Activated gamma-delta T cell treated with anti-CD3 and anti-CD28 coated beads, Interleukin-2, amount 50 U/mL, for 16 hours (primary cell): ENCODE measurements at places on chromosomes 12 and 14.
A peak's percentile ranks its signal among the peaks of the same experiment; 100 is the strongest.

DNA sequence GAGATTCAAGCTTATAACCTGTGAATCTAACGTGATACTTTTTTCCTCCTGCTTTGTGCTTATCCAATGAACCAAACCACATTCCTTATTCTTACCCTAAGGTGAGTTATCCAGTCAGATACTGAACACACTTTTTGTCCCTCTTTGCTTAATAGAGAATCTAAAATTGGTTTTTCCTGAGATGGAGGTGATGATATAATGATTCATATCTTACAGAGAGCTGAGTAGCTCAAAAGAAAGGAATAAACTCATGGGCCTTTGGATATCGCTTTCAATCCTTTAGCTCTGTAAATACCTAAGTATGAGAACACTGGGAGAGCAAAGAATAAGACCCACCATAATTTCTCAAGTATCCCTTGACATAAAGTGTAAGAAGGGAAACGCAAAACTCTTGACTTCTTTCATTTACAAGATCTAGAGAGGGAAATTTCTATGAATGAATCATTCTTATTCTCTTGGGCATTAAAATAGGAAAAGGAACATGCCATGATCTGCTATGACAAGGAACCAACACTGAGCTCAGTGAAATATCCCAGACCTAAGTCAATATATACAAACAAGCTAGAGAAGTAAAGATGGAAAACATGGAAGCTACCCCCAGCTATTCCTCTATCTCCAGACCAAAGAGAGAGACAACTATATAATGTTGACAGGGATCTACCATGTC, 81.8 kb upstream of the STAC3 start:
- no peak for DNase-seq

DNA sequence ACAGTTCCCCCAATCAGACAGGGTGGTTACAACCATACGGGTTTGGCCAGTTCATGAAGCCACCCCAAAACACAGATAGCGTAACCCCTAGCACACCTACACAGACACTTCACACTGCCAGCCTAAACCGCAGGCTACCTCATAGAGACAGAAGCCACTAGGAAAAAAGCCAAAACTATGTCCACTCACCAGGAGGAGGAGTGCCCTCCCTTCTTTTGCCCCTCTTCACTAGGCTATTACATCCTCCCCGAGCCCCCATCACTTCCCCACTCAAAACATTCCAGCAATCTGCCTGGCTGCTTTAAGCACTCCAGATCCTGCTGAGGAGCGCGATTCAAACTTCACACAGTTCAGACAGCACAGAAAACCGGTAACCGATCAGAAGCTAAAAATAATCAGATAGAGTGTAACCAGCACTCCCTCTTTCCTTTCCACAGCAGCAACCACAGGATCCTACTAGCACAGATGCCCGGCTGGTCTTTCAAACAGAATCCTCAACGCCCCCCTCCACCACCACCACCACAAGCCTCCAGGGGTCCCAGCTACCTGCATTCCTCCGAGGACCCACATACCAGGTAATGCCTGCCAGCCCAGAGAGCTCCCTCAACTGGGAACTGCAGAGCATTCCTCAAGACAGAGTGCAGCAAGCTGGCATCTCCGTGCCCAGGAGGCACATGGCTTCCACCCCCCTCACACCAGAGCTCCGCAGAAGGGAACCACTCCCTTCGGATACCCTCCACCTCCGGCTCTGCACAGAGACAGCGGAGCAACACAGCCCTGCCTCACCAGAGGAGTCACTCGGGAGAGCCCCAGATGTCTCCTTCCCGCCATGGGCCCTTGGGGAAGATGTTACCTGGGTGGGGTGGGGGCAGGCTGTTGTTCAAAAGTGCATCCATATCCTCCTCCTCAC, 1.5 kb downstream of the CHD4 start:
- no peak for DNase-seq

GRCh38 chr14:95418858-95419257, 97.6 kb downstream of the SYNE3 start:
- DNase-seq, result no peak

DNA sequence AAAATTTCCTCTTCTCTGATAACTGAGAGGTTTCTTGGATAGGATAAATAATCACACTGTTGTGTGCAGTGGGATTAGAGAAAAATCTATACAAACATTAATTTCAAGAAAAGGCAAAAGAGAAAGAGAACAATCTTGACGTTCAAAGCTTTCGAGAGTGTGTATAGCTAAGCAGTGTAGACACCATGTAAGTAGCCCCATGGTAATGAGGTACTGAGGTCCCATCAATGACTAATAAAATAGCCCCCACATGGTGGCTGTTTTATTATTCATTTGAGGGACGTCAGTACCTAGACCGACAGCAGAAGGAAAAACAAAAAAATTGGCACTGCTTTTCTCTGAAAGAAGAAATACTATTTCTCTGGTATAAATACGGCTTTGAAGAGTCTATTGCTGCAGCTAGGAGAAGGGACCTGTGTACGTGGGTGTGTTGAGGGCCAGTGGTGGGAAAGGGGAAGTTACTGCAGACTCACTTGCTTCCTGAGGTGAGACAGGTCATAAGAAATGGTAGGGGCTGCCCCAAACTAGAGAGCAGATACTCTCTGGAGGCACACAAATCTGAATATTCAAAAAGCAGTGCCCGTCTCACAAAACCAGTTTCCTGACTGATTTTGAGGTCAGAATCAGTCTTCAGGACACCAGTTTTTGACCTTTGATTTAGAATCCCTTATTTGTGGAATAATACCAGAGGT, 339.8 kb downstream of the EMP1 start:
- DNase-seq, result no peak

DNA sequence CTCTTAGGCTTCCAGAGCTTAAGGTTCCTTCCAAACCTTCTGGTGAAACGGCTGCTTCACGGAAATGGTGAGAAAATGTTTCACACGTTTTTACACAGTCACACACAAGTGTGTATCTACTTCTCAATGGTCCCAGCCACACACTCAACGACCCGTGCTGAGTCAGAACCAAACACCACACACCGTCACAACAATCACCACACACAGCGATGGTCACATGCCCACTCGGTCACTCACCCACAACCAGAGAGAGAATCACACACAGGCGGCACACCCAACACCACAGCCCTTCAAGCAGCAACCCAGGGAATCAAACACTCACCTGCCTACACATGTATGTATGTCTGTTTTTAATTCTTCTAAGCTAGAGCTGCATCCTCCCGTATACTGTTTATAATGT, 12.6 kb upstream of the PLEKHD1 start:
- DNase-seq, result no peak

DNA sequence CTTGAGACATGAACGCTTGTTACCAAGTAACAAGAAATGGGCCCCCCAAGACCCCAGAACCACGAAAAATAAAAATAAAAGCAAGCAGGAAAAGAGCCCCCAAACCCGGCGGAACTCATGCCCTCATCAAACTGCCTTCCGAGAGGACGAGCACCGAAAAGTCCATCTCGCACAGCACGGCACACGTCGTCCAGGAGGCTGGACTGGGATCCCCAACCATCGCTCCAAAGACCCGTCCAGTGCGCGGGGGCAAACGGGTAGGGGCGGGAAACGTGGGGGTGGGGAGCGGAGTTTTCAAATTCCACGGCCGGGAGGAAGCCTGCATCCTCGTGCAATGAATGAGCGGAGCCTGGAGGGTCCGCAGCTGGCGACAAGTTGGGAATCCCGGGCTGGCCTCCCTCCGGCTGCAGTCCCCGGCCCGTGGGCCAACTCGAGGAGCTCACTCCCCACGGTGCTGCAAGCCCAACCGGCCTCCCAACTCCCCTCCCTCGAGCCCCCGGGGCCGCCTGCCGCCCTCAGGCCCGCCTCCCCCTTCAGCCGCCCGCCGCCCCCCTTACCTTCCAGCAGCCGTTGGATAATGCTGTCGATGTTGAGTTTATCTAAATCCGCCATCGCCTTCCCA, 484 bp downstream of the PPP1CC start:
- no peak for DNase-seq

GRCh38 chr12:64187370-64187769, 34.7 kb downstream of the KICS2 start:
- no peak for DNase-seq

DNA sequence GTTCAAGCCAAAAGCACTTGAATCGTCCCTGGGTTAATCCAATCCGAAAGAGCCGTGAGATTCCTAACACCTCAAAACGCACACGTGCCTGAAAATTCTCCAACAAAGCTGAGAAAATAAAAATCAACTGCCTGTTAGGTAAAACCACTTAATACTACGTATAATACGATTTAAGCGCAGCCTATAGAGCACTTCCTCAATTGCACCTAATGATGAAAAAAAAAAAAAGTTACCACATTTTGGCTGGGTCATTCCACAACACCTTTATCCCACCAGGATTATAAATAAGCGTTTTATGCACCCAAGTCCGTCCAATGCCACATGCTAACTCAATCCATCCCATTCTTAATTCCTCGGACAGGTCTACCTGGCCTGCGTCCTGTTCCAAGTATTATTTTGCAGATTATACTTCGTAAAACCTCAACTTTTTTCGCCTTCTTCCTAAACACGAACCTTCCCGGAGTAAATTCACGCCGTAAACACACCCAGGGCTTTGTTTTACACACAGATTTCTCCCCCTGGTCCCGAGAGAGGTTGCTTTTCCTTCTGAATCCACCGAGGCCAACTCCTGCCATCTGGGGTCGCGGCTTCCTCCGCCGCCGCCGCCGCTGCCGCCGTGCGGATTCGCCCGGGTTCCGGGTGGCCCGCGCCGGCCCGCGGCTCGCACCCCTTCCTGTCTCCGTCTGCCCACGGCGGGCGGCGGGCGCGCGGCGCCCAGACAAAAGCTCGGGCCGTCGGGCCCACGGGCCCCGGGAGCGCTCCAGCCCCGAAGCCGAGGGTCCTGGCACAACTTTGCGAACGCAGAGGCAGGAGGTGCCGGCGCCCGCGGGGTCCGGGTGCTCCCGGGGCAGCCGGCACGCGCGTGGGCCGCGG, 66.2 kb downstream of the RNF34 start:
- peak; percentile 19 for DNase-seq

GRCh38 chr12:130916241-130916911, 37.3 kb upstream of the ADGRD1 start:
- DNase-seq, result no peak

GRCh38 chr12:68976395-68976841, 43.4 kb upstream of the CPM start:
- DNase-seq, result no peak

- DNase-seq, result no peak
These were observed 36.9 kb upstream of the FBXO21 start for GRCh38 chr12:117227000-117227653.

GRCh38 chr12:92188517-92189188, 43.0 kb upstream of the BTG1 start:
- no peak for DNase-seq

DNA sequence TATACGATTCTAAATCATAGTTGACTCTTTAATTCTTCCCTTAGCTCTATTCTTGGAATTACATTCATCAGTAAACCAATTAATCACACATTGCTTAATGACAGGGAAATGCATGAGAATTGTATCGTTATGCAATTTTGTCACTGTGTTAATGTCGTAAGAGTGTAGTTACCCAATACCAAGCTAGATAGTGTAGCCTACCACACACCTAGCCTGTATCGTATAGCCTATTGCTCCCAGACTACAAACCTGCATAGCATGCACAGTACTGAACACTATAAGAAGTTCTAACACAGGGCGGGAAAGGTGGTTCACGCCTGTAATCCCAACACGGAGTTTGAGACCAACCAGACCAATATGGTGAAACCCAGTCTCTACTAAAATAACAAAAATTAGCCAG, 24.7 kb downstream of the HNRNPC start:
- no peak for DNase-seq

GRCh38 chr14:36467332-36467731, 52.7 kb downstream of the NKX2-1 start:
- DNase-seq, result no peak

DNA sequence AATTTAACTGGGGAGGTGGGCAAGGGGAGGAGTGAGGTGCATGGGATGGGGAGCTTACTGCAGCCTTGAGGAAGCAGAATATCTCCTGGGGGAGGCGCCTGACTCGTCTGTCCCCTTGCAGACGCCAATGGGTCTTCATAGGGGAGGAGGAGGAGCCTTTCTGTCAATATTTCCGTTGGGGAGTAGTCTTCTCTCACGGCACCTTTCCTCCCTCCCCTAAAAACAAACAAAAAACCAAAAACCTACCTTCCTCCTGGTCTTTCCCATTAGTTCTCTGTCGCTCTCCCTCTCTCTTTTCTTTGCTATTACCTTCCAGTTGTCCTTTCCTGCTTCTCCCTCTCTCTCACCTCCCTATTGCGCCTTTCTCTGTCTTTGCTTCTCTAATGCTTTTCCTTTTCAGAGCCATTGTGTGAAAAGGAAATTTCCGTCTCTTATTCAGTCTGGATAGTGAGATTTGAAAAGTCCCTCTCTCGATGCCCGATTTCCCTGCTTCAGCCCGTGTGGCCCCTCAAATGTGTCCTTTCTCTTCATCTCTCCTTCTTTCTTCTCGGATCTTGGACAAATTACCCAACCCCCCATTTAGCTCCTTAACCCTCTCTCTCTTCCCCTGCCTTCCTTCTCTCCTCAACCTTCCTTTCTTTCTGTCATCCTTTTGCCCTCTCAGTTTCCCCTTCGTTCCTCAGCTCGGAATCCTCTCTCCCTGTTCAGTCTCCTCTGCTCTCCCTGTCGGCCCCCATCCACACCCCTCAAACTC, 5.9 kb downstream of the GPR84 start:
- peak; percentile 24 for DNase-seq

DNA sequence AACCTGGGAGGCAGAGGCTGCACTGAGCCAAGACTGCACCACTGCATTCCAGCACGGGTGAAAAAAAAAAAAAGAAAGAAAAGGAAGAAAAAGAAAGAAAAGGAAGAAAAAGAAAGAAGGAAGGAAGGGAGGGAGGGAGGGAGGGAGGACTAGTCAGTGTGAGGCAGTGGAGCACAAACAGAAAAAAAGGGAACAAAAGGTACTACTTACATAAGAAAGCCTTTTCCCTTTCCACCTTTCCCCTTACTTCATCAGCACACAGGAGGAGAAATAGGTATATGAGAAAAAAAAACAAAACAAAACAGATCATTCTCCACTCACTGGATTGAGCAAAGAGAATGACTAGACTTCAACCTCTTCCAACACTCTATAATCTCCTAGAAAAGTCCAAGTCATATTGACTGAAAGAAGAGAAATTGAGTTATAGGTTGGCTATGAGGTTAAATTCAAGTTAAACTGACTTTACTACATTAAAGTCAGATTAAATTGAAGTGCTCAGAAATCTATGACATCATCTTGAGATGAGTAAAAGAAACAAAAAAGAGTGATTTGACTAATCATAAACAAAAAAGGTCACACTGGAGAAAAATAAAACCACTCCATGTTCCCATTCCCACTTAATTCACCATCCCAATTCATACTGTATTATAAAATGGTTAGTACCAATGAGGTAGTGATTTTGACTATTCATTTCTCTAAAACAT, 43.6 kb downstream of the NOVA1 start:
- DNase-seq, result no peak

- DNase-seq, result no peak
These were observed 189.0 kb downstream of the NTF3 start for GRCh38 chr12:5620896-5621295.

DNA sequence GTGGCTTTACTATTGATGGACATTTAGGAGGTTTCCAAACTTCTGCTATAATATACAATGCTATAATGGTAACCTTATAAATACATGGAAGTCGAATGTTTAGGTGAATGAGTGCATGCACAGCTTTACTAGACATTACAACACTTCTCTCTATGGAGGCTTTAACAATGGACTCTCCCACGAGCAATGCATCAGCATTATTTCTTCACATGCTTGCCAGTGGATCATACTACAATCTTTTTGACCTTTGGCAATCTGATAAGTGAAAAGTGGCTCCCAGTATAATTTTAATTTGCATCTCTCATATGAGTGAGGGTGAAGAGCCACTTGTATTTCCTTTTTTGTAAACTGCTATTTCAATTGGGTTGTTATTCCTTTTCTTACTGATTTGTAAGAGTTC, 18.2 kb downstream of the RDH12 start:
- no peak for DNase-seq

- no peak for DNase-seq
These were observed 7.9 kb upstream of the PDE3A start for GRCh38 chr12:20360407-20360806.
